ENCODE measurements at places on chromosomes 13 and 19. TPM values are rescaled to one million over a fixed set of nuclear protein-coding genes. Genes with fewer than 3 reads are reported as not detected.

DNA sequence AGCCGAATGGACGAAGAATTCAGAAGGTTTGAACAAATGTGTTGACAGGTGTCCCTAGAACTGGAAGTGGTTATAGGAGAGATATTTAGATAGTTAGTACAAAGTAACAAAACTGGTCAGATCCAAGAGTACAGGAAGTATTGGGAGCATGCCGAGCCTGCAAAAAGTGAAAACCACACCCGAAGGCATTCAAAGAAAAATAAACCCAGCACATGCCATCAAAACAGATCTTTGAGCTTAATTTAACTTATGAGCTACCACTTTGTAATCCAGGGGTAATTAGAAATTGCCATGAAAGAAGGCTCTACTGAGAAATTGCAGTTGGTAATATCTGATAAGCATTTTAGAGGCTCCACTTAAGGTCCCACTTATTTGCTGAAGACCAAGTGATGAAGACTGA lies 214.2 kb downstream of the DNAJC15 start:
- no peak for DNase-seq

DNA sequence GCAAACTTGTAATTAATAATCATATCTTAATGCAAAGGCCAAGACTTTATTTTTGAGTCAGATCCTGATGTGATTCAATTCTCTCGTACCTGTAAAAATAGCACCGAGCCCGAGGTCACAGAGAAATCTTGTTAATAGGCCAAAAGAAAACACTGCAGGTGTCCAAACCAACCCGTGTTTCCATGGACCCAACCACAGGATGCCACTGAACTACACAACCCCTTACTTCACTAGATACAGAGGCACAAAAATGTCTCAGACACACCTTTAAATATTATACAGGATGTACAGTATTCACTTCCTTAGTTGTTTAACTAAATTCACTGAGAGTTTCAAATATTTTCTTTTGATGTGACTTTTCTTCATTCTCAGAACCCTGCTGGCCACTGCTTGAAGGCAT lies 530.9 kb downstream of the MYO16 start:
- DNase-seq, result no peak

GRCh38 chr19:20923077-20923871 lies at the start of gene ZNF85:
Gene ZNF85 (plus strand): TSS chr19:20923251. CDS start chr19:20923401, 150 bp downstream.
- peak; percentile 83 for DNase-seq

GRCh38 chr13:69391756-69392155 lies 715.9 kb upstream of the ATXN8OS start:
- DNase-seq, result no peak

DNA sequence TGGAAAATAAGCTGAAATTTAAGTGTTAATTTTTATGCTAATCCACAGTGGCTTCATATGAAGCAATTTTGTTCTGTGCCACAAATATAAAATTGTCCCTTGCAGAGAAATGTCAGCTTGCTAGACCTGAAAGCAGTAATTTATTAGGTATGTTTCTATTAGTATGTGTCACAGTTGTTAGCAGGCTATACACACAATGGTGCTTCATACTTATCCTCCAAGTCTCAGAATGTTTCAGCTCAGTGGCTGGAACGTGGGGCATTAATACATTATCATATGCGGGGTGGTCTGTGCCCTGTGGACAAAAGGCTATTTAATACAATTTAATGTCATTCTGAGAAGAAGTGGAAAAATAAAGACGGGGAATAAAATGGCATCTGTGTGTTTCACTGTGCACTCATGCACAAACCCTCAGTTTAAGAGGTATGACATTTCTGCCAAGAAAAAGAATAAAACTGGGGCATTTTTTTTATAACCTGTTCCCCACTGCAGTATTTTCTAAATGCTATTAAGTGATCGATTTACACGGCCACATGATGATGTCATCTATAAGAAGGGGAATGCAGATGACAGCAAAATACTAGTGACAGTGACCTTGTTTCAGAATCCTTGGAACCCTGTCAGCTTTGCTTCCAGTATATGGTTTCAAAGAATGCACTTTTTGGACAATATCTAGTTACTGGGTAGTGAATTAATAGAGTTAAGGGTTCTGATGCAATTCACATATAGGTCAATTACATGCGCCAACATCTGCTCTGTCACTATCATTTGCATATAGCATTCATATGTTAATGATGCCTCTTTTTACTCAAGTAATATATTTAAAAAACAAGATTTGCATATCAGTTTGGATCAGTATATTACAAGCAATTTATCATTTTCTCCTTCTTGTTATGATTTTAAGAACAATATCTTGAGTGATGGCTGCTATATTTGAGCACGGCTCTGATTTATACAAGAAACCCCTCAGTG lies 21.2 kb upstream of the ZNF536 start:
- DNase-seq, result no peak

DNA sequence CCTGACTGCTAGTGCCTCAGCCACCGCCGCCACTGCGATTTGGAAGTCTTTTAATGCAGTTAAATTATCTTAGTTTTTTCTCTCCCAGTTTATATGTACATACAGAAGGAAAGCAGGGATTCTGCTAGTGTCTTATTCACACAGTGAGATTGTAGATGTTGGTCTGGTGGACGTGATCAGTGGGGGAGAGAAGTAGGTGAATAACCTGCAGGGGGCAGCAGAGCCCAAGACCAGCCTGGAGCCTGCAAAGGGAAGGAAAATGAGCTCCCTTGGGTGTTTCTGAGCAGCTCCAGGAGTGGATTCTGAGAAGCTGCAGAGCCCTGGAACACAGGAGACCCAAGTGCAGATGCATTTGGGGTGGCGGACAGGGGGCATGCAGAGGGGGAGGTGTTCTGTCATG lies 26.3 kb downstream of the ZNF844 start:
- DNase-seq, result peak; percentile 52

DNA sequence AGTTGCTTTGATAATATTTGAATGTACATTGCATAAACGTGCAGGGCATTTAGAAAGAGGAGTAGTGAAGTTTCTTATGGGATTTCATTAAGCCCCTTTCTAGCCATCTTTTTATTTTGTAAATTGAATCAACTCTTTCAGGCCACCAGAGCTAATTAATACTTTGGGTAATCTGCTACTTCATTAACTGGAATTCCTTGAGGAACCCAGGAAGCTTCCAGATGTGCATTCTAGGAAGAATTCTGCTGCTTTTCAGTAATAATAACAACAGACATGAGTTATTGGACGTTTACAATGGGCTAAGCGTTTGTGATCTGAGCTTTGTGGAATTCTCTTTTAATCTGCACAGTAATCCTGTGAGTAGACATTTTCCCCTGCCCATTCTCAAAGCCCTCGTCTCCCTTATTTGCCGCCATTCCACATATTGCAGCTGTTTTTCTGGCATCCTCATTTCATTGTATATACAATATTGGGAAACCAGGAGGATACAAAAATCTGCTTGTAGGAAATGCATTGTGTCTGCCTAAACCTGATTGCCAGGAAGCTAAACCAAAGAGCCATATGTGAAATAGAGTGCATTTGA lies 103.9 kb downstream of the HS6ST3 start:
- no peak for DNase-seq

GRCh38 chr13:71515744-71516038 lies 351.3 kb downstream of the DACH1 start:
- no peak for DNase-seq

DNA sequence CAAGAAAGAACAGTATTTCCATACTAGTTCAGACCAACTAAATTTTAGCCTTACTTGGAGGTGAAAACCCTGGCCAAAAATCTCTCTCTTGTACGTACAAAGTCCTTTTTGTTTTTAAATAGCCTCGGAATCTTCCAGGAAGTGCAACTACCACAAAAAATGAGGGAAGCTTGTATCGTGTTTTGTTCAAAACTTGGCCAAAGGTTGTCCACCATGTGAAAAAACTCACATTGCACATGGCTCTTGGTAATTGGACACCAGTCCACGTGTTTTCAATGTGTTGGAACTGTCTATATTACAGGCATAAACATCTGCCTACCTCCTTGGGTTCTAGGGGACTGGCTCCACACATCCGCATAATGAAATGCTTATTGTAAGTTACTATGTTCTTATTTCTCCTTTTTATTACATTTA lies 15.2 kb upstream of the STRN4 start:
- DNase-seq, result no peak

- no peak for DNase-seq
Measured at GRCh38 chr19:56678205-56678604, 6.6 kb upstream of the ZNF835 start.

DNA sequence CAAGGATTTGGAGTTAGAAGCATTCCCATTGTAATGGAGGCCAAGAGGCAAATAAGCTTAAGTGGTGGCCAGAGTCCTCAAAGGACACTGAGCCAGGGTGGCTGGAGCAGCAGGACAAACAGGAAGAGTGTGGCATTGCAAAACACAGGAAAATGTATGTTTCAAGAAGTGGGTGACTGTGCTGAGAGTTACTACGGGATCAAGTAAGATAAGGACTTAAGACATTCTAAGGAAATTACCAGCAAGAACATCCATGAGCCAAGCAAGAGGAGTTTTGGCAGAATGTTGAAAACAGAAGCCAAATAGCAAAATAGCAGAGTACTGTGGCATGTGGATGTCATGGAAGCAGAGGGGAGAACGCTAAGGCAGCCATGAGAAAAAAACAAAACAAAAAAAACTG lies 104.2 kb downstream of the RAP2A start:
- no peak for DNase-seq

DNA sequence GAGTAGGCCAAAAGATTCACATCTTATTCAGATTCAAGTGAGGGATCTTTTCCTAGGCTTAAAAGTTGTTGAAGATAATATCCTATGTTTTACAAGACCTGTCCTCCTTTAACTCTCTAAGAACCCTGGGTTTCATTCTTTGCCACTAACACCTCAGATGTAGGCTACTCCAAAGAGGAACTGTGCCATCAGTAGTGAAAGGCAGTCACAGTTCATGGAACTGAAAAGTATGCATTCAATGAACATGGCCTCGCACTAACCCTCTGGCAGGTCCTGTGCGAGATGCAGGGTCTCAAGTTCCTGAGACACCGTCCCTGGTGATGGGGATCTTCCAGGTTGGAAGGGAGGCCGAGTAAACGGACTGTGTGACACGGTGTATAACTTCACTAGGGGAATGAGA lies 4.3 kb downstream of the LGALS14 start:
- no peak for DNase-seq

GRCh38 chr13:94548821-94549231 lies 47.1 kb downstream of the TGDS start:
- DNase-seq, result peak; percentile 39

DNA sequence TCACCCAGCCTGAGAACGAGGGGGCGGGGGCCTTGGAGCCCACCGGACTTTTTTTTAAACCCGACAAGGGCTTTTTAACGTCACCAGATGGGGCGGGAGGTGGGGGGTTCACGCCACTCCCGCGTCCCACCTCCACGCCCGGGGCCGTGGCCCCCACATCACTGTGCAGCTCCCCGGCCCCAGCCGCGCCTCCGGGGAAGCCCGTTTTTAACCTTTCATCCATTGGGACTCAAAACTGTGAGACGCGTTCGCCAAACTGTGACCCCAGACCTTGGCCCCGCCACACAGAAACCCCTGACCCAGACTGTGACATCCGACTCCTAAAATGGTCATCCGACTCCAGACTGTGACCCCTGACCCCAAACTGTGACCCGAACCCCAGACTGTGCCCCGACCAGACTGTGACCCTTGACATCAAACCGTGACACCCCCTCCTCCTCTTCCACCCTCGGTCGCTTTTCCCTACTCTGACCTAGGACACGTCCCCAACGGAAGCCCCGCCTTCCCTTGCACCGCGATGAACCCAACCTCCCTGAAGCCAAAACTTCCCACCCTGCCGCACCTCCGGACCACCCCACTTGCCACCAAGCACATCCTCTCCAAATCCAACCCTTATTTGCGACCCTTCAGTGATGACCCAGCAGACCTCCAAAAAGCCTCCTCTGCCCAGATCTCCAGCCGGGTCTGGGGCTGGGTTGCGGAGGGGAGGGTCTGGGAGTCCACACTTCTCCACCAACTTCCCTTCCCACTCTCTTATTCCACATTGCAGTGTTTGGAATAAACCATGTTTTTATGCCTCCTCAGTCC lies 1.5 kb upstream of the GRWD1 start:
- DNase-seq, result peak; percentile 37

DNA sequence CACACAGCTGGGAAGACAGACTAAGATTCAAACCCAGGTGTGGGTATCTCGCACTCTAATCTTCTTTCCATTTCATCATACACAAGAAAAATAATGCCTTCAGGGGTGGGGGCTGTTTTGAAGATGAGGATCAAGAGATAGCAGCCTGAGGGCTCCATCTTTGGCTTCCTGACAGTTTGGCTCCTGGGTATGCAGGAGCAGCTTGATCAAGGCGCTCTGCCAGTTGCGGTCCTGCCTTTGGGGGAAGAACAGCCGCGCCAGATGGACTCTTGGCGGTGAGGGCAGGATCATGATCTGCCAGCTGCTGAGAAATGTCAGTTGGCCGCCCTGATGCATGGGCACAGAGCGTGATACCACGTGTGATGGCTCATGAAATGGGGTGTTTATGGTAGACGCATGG lies 119.1 kb downstream of the IER2 start:
- DNase-seq, result no peak

The ZNF599 gene
- 11.8 TPM for total RNA-seq

The PRR12 gene
- total RNA-seq, result 2.6 TPM

The RYR1 gene
- not detected for total RNA-seq
